T-helper 22 cell (primary cell): ENCODE measurements at places on chromosomes 2 and 18.
A peak's percentile ranks its signal among the peaks of the same experiment; 100 is the strongest.

DNA sequence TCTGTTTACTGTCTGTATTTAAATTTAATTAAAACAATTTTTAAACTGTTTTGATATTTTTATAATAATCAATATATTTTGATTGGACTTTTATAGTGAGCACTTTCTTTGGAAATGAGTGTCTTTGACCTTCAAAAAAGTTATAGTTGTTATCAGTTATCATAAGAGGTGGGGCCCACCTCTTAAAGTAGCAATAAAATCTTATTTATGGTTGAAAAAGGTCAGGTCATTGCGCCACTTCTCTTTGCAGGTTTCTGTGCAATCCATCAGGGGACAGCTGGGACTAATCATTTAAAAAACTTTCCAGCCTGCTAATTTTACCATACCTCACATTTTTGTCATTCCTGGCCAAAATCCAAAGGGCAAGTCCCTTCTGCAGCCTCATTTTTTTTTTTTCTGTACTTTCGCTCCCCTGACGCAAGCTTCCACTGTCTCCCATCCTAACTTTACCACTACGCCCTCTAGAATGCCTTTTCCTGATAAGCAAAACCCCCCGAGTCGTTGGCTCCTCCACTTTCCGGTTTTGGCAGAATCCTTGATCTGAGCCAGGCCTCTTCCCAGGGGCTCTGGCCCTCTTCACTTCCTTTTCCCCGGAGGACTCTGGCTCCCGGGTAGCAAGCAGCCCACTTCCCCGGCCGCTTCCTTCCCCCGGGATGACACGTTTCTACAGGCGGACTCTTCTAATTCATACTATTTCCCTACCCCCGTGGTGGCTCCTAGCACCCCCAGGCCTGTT is 1.1 kb upstream of the SEH1L start:
- peak; percentile 2 for DNase-seq

- DNase-seq, result no peak
These were observed 79.8 kb upstream of the SPATS2L start for GRCh38 chr2:200226451-200227426.

DNA sequence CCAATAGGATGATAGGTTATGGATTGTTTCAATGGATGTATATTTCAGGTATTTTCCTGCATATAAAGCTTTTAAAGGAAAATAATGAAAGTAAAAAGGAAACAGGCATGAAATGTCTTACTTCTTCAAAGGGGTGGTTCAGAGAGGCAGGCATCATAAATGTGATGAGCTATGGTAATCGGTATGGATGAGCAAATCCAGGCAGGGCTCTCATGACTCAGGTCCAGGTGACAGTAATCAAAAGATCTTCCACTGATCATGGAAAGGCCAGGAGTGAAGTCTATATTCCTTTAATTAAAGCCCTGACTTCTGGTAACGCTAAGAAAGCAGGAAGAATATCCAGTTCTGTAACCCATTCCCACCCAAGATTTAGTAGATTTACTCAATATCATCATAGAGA is 48.7 kb upstream of the RGPD4 start:
- no peak for DNase-seq

DNA sequence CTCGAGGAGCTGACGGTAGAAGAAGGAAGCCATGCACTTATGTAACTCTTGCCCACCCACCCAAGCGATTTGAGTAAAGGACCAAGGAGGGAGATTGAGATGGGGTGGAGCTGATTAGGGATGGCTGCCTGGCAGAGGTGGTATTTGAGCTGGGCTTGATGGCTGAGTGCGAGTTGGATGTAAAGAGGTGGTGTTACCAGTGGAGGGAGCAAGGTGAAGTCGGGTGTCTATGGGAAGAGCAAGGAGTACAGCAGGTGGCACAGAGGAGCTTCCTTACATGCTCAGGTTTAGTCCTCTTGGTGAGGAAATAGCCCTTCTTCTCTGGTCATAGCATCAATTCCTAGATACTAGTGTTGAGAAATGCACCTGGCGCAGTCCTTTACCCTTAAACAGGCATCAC is 294.2 kb upstream of the SKOR2 start:
- DNase-seq, result no peak

- DNase-seq, result no peak
These were observed 646.7 kb upstream of the ZNF804A start for GRCh38 chr2:183951630-183952029.

DNA sequence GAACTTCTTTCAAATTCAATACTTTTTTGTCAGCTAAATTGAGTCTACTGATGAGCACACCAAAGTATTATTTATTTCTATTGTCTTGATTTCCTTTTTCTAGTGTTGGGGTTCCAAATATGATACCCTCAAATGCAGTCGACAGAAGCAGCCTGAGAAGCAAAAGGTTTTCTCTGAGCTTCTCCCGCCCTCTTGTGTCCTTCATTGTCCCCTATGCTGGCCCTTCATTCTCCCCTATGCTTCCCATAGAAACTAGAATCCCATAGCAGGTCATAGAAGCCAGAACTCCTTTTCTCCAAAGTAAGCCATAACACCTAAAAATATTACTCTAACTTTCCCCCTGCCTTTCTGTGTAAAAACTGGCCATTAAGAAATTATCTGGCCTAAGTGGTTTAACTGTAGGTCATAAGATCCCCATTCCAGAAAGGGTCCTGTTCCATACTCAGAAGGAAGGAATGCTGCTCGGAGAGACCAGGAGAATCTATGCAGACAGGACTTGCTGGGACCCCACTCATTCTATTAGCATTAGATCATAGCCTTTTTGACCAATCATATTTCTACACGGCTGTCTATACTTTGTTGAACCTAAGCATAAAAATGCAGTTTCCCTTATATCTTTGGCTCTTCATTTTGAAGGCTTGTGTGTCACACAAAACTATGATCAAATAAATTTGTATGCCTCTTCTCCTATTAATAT is 764.6 kb upstream of the PKDCC start:
- DNase-seq, result no peak

DNA sequence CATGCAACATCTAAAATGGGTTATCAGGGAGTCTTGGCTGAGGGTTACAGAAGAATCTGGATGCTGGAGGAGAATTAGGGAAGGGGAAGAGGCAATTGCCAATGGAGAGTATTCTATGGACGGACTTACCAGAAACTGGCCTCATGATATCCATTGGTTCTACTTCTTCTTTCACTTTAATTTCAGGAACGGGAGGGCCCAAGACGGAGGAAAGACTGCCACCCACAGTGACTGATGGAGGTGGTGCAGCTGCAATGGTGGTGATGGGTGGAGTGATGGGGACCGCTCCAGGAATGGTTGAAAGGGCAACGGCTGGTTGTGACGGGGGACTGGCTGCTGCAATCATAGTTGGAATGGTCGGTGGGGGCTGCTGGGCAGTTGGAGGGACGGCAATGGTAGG is 69.1 kb upstream of the AMMECR1L start:
- no peak for DNase-seq

DNA sequence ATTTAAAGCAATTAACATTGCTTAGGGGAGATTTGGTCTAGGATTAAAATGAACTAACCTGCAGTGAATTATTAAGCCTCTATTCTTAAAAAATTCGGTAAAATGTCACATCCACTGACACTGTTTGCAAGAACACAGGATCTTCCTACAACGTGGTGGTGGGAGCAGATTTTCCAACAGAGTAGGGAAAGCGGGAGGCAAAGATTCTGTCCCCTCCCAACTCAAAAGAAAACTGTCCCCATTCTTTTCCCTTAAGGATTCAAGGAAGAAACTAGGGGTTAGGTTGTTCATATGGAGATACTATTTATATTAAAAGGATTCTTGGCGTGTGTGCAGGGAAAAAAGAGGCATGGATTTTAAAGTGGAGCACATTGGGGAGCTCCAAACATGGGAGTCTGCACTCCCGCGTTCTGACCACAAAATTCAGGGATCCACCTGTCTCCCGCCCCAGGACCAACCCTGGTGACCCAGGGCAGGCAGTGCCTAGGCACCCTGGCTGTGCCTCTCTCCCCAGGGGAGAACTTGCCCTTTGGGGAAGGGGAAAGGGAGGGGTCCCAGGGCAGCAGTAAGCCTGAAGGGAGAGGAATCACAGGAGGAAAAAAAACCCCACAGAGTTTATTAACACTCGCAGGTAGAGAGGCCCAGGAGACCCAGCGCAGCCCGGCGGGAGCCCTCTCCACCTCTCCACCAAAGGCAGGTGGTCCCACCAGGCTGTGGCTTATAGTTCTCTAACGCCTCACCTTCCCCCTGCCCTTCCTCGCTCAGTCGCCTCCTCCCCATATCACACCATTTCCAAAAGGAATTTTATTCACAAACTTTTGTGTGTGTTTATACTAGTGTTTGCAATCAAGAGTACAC is 2.3 kb downstream of the PTGR3 start:
- DNase-seq, result no peak

DNA sequence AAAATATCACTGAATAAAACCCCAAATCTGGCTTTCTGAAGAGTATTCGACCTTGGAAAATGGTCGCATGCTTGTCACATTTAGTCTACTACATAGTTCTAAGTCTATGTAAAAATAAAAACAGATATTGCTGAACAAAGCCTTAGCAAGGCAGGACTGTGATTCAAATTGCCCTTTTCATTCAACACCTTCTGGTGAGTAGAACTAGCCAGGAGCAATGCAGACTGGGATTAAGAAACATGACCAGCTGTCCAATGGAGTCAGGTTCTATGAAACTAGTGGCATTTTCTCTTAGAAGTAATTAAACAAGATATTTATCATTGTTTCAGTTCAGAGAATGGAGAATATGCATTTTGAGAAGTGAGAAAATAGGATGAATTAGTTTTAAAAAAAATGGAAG is 1260.5 kb upstream of the ACVR2A start:
- DNase-seq, result no peak

DNA sequence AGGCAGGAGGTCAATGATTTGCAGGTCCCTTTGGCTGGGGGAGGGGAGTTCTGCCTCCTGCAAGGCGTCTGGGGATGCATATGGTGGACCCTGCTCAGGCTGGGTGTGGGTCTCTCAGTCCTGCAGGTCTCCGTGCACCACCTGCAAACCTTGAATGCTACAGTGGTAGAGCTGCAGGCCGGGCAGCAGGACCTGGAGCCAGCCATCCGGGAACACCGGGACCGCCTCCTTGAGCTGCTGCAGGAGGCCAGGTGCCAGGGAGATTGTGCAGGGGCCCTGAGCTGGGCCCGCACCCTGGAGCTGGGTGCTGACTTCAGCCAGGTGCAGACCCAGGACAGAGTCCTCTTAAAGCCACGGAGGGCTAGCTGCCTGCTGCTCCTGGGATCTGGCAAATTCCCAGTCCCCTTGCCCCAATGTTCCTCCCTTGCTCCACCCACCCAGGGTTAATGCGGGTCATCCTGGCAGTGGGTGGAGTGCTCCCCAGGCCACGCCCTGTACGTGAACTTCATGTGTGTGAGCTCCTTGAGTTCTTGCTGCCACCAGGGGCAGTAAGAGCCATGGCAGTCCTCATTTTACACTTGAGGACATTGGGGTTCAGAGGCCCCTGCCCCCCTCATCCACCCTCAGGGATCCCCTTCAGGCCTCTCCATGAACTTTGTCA is 3.1 kb downstream of the PROM2 start:
- DNase-seq, result no peak

DNA sequence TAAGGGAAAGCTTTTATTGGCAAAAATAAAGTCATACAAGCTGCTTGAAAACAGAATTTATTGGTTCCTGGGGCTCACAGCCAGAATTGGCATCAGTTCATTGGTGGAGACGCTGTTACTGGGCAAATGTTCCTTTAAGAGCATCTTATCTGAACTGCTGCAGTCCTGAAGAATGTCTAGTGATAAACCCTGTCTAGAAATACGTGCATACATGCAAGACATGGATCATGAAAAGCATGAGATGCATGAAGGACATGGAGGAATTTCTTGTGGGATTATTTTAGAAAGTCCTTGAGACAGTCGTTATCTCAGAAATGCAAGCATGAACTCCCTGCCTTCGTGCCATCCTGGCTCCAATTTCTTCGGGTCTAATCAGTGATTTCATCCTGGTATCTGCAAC is 32.5 kb upstream of the FHOD3 start:
- DNase-seq, result no peak

GRCh38 chr2:37770797-37771196 is 99.4 kb upstream of the CDC42EP3 start:
- DNase-seq, result no peak

GRCh38 chr2:58845011-58845410 is 603.9 kb upstream of the FANCL start:
- no peak for DNase-seq

GRCh38 chr2:100321179-100321865 is 979 bp downstream of the LONRF2 start:
- DNase-seq, result no peak

DNA sequence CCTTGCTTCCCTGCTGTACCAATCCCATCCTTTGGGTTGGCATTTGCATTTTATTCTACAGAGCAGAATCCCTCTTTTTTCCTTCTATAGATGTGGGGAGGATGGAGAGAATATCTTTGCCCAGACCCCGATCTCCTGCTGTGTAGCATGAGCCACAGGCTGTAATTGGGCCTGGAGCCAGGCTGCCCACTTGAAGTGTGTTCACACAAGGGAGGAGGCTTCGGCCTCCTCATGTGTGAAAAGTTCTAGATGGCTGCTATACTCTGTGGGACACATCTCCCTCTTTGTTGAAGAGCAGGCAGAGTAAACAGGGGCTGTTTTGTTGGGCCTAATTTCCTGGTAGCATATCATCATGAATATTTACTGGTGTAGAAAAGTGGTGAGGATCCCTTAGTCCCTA is 126.3 kb downstream of the XRCC5 start:
- DNase-seq, result no peak

- DNase-seq, result no peak
These were observed 205.2 kb downstream of the PRKCE start for GRCh38 chr2:45856391-45857274.

GRCh38 chr18:34870555-34871310 is 160.6 kb downstream of the DTNA start:
- no peak for DNase-seq

- no peak for DNase-seq
These were observed 13.1 kb downstream of the GLI2 start for GRCh38 chr2:120748741-120749140.

DNA sequence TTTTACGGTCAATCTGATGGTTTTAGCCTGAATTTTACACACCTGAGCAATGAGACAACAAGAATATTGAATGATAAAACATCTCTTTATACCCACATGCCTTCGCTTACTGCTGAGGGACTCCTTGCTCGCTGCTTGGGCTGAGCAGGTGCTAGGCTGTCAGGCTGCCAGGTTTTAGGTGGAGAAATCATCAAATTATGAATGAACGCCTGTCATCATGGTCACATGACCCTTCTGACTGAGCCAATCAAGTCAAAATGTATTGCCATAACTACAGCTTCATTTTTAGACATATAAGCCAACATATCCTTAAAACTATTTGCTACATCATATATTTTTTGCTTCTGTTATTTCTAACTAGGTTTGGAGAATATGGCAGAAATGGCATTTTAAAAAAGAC is 274.0 kb downstream of the LNPK start:
- no peak for DNase-seq

DNA sequence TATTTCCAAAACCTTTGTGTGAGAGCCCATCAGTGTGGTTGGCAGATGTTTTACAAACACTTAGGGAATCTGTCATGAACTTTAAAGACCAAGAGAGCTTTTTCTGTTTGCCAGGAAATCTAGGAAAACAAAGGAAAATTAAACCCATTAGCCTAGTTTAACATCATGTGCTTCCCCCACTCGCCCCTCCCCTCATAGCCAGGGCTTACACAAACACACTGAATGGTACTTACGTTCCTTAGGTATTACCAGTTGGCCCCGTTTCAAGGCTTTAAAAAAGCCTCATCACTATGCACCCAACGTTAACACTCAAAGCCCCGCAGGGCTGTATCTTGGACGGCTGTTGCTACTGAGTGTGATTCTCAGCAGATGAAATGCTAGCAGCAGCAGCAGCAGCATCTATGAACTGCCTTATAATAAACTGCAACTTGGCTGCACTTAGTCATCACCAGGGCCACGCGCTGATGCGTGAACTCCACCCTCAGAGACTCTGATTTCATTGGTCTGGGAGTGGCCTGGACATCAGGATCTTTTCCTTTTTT is 20.1 kb upstream of the TTC39C start:
- peak; percentile 38 for DNase-seq
